ENCODE measurements at places on chromosomes 4 and X. TPM values are rescaled to one million over a fixed set of nuclear protein-coding genes. Genes with fewer than 3 reads are reported as not detected.

GRCh38 chr4:80710748-80711451, 319.6 kb upstream of the BMP3 start:
- no peak overlapping the region for H3K4me3 ChIP-seq
- DNase-seq = no peak
- no peak overlapping the region for H3K27ac ChIP-seq
- no peaks in the 10 kb centered on the region for H3K27me3 ChIP-seq
- no peaks in the 10 kb centered on the region for H3K4me1 ChIP-seq
- H3K36me3 ChIP-seq = no peaks in the 10 kb centered on the region

- H3K27me3 ChIP-seq = no peaks in the 10 kb centered on the region
- no peaks in the 10 kb centered on the region for H3K4me1 ChIP-seq
- no peak overlapping the region for H3K4me3 ChIP-seq
These were observed 16.9 kb downstream of the PLP1 start for GRCh38 chrX:103793545-103793940.

MAGEB17 gene
- not detected for total RNA-seq

DNA sequence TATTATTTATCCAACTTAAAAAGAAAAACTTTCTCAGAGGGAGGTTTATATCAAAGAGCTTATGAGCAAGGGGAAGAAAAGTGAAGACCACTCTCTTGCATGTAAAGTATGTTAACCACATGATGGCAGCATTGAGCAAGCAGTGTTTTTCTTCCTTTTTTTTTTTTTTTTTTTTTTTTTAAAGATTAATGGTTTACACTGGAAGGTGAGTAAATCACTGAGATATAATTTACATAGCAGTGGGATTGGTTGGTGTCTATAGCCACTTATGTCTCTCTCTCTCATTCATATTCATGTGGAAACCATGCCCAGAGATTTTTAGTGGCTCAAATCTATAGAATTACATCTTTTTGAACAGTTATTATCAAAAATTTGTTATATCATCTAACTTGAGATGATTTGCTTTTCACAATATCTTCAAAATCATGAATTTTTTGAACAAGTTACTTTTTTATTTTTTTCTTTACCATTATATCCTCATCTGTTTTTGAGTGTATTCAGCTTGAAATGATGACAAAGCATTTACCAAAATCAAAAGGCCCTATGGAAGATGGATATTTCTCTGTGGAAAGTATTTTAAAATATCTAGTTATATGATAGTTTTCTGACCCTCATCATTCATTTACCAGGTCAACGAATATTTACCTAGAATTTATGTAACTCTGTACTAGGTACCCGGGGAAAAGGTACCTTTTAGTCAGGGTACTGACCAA, 31.6 kb downstream of the MTHFD2L start:
- H3K4me1 ChIP-seq = no peaks in the 10 kb centered on the region
- no peak overlapping the region for H3K4me3 ChIP-seq
- no peak overlapping the region for H3K27ac ChIP-seq
- no peaks in the 10 kb centered on the region for H3K36me3 ChIP-seq

Data from gastrocnemius medialis (tissue), 4 donors.